ENCODE measurements at places on chromosomes 13 and 19. TPM values are rescaled to one million over a fixed set of nuclear protein-coding genes. Genes with fewer than 3 reads are reported as not detected.
A peak's percentile ranks its signal among the peaks of the same experiment; 100 is the strongest.

GRCh38 chr13:105598529-105598928 lies 936.9 kb downstream of the EFNB2 start:
- peak; percentile 14 for DNase-seq

DNA sequence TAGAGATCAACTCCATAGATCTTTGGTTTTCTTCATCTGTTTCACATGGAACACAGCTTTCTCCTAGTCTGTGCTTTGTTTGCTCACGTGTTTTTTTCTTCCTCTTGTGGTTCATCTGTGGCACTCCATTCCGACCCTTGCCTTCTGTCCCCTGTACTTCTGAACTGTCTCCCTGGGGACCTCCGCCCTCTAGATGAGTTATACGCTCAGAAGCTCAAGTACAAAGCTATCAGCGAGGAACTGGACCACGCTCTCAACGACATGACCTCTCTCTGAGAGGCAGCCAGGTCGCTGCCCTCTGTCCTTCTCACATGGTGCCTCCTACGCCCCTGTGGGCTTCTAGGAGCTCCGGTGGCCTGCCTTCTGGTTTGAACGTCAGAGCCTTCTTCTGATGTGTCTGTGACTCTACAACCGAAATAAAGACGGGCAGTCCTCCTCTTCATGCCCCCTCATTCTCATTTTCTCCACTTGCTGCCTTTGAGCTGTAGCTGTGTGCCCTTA lies 16.6 kb upstream of the RAB8A start:
- no peak for DNase-seq

- no peak for DNase-seq
Measured at GRCh38 chr13:37416291-37417059, 182.1 kb downstream of the POSTN start.

DNA sequence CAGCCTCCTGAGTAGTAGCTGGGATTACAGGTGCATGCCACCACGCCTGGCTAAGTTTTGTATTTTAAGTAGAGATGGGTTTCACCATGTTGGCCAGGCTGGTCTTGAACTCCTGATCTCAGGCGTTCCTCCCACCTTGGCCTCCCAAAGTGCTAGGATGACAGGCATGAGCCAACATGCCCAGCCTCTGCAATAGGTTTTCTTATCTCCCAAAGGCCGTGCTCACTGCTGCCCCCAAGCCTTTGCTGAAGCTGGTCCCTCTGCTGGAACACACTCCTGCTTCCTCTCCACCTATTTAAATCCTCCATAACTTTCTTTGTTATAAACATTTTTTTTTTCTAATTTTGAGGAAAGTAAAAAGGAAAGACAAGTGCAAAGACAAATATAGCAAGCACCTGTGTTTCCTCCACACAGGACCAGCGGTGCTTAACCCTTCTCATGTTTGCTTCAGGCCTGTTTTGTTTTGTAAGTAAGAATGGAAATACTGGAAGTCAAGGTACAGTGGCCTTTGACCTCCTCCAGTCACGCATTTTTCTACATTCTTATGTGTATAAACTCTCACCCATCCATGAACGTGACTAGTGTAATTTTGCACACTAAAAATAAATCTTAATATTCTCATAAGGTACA lies 14.5 kb upstream of the TNFAIP8L1 start:
- peak; percentile 37 for DNase-seq

DNA sequence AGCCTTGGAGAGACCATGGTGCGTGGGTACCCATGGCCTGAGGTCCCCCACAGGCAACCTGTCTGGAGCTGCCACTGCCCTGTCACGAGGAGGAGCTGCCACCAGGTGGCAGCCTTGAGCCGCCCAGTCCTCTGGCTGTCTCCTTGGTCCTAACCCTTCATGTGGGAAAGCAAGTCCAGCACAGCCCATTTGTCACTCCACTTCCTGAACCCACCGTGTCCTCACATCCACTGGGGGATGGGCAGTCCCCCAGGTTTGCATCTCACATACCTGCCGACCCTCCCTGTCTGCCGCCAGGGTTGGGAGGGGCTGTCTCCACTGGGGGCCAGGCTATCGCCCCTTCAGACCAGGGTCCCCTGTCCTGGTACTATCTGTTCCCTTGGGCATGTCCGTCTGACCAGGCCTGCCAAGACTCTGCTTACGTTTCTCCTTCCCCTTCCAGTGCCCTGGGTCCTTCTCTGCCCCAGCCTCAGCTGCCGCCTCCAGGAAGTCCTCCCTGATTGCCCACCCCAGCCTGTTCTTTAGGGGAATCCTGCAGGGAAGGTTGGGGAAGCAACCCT lies 4.5 kb downstream of the FAM174C start:
- peak; percentile 71 for DNase-seq

DNA sequence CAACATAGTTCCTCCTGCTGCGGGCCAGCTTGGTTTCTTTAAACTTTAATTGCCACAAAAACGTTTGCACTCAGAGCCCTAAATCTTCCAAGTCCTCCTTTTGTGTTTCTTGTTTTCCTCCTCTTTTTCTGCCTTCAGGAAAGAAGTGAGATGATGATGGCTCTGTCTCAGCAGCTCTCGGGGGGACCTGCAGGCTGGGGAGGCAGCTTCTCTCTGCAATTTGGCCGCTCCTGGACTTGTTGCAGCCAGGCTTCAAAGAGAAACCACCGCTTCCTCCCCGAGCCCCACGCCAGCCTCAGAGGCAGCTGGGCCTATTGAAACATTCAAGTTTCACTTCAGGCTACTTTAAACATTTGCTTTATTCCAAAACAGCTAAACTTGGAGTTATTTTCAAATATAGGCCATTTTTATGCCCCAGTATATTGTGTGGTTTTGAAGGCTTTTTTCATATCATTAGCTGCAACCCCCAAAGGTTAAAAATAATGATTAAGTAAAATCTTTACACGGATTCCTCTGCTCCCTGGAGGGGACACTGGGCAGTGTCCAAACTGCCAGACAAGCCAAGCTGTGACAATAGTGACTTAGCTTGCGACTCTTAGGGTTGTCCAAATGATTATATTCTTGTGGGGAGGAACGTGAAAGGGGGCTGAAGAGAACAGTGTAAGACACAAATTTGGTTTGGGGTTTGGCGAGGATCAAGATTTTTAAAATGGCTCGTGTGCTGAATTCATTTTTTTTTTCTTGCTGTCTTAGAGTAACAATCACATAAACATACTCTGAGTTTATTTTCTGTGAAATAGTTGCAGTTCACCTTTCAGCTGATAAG lies 330.8 kb downstream of the DLEU7 start:
- no peak for DNase-seq

- no peak for DNase-seq
Measured at GRCh38 chr13:51283371-51283770, 56.1 kb upstream of the SERPINE3 start.

DNA sequence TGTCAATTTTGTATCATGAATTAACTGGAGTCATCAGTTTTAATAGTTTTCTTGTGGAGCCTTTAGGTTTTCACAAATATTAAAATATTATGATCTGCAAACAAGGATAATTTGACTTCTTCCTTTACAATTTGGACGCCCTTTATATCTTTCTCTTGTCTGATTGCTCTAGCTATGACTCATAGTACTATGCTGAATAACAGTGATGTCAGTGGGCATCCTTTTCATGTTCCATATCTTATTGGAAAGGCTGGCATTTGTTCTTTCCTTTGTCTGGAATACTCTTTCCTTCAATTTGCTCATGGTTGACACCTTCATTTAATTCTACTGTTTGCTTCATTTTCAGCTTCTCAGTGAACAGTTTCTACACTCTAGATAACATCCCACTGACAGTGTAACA lies 1129.3 kb downstream of the SLITRK5 start:
- DNase-seq = peak; percentile 52

GRCh38 chr19:7993560-7993959 lies 11.9 kb downstream of the ELAVL1 start:
- DNase-seq = no peak

GRCh38 chr19:1457031-1457739 lies 7.3 kb downstream of the APC2 start:
- no peak for DNase-seq

GRCh38 chr19:42552086-42553065 lies 24.1 kb upstream of the CEACAM1 start:
- DNase-seq = no peak

DNA sequence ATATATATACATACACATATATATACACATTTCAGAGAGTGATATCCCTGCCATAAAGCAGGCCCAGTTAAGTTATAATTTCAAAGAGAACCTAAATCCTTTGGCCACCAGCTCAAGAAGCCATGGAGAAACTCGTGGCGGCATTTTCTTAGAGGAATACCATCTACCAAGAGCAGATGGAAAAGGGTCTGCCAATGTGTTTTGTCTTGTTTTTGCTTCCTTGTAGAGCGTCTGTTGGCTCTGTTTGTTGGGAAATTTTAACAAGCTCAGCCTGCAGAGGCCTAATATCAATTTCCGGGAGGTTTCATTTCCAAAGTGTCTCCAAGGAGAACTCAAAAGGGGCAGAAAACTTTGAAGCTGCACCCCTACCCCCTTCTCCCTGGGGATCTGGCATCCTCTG lies 140.5 kb downstream of the IER2 start:
- no peak for DNase-seq

GRCh38 chr13:99540530-99540929 lies 39.3 kb downstream of the TM9SF2 start:
- DNase-seq = no peak

Gene ZFP14
- 2.6 TPM for total RNA-seq

Gene LIM2
- total RNA-seq = not detected

Gene TRPM4
- total RNA-seq = 11.1 TPM

Gene LRG1
- 1.1 TPM for total RNA-seq

Gene PEG3
- 0.53 TPM for total RNA-seq

Gene SLC25A41
- not detected for total RNA-seq

Gene C1QTNF9B
- not detected for total RNA-seq

Gene IRGC
- not detected for total RNA-seq

Gene ZNF296
- under 0.01 TPM for total RNA-seq

Gene CD70
- not detected for total RNA-seq
